ENCODE measurements at places on chromosomes 16 and 17.
A peak's percentile ranks its signal among the peaks of the same experiment; 100 is the strongest.

GRCh38 chr17:45792995-45793755 is 9.1 kb downstream of the CRHR1 start:
- ATAC-seq, result no peak

DNA sequence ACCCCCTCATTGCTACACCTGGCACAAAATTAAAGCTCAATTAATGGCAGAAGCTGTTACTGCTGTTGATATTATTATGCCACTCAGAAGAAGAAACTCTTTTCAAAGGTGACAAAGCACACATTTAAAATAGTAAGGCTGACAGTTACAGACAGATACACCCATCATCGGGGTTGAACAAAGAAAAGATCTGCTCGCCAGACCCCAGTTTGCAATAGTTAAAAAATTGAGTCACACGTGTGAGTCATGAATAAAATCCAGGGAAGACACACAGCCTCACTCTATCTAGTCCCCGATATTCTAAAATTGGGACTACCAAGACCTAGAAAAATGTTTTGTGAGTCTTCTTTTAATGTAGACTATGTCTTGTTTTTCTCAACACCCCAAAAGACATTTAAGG is 330.0 kb upstream of the SOX9 start:
- no peak for ATAC-seq

- ATAC-seq, result no peak
These were observed 6.4 kb downstream of the CASKIN2 start for GRCh38 chr17:75508931-75509361.

- no peak for ATAC-seq
These were observed 6.7 kb downstream of the PERCC1 start for GRCh38 chr16:1437606-1438005.

GRCh38 chr17:78159575-78160158 is 8.7 kb upstream of the SYNGR2 start:
- peak; percentile 89 for ATAC-seq

- no peak for ATAC-seq
These were observed 744 bp downstream of the SALL1 start for GRCh38 chr16:51150165-51150887.

GRCh38 chr16:79856581-79856980 is 256.0 kb upstream of the MAF start:
- peak; percentile 54 for ATAC-seq

DNA sequence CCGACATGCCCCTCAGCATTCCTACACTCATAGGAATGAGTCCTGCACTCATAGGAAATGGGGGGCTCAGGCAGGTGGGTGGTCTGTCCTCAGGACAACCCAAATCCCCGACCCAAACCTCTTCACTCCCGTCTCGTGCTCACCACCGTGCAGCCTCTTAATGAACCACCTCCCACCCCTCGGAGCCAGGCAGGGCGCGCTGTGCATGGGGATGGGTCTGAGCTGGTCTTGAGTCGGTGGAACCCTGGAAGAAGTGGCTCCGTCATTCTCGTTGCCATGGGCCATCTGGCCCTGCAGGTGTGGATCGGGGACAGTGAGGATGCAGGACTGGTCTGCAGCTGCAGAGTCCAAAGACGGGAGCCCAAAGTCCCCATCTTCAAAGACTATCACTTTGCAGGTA is 6.4 kb upstream of the RAB40B start:
- no peak for ATAC-seq

DNA sequence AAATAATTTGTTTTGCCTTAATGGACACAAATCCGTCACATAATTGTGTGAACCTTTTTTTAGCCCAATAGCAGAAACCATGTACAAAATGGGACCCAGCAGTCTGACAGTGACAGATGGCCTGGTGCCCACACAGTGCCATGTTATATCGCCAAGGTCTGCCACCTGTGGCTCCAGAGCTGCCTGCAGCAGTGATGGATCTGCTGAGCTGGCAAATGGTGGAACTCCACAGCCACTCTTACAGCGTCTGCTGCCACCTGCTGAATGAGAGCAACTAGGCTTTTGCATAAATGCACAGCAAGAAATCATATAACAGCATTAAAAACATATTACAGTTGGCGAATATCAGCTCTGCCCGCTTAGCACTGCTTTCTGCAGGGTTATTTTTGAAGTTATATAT is 59.4 kb downstream of the NUP93 start:
- no peak for ATAC-seq

- no peak for ATAC-seq
These were observed 1.6 kb downstream of the BCAS3 start for GRCh38 chr17:60679287-60679686.

DNA sequence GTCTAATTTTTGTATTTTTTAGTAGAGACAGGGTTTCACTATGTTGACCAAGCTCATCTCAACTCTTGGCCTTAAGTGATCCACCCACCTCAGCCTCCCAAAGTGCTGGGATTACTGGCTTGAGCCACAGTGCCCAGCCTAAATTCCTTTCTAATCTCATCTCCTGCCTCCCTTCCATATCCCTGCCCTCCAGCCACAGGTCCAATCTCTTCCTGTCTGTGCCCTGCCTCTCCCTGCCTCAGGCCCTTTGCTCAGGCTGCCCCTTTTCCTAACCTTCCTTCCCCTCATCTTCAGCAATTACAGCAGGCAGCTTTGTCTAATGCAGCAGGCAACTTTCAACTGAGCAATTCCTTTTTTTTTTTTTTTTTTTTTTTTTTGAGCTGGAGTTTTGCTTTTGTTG is 46.8 kb downstream of the CFAP20 start:
- no peak for ATAC-seq

GRCh38 chr17:5943232-5943631 is 126.9 kb upstream of the WSCD1 start:
- ATAC-seq, result no peak

DNA sequence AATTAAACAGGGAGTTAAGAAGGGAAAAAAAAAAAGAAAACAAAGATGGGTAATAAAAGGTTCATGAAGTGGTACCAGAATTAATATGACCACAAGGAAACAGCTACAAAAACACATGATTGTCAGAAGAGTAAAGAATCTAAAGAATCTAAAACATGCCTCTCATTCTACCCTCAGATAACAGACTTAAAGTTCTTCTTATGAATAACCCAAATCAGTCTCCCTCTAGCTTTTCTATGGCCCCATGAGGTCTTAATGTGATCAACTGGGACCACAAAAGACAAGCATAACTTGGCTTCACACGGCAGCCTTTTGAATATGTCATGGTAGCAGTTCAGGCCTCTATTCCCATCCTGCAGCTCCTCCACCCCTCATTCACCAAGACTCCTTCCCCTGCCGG is 6.9 kb downstream of the MYH10 start:
- ATAC-seq, result no peak

DNA sequence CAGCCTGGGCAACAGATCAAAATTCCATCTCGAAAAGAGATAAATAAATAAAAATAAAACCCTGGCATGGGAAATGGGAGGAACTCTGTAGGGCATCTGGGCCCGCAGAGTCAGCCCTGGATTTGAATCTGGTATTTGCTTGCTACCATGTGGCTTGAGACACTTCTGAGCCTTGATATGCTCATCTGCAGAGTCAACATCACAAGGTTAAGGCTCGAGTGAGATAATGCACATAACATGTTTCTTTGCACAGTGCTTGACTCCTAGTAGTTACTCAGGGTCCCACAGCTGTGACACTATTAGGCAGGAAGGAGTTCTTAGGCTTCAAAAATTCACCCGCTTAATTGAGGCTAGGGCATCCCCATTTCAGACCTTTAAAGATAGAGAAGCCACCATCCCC is 21.3 kb downstream of the CDK5RAP3 start:
- no peak for ATAC-seq

GRCh38 chr16:56841659-56842058 is 23.3 kb upstream of the SLC12A3 start:
- no peak for ATAC-seq

GRCh38 chr16:48029768-48030167 is 126.0 kb downstream of the ABCC12 start:
- ATAC-seq, result no peak
